Progenitor cell of endocrine pancreas (in vitro differentiated cells): ENCODE measurements at places on chromosomes 1 and 21.

DNA sequence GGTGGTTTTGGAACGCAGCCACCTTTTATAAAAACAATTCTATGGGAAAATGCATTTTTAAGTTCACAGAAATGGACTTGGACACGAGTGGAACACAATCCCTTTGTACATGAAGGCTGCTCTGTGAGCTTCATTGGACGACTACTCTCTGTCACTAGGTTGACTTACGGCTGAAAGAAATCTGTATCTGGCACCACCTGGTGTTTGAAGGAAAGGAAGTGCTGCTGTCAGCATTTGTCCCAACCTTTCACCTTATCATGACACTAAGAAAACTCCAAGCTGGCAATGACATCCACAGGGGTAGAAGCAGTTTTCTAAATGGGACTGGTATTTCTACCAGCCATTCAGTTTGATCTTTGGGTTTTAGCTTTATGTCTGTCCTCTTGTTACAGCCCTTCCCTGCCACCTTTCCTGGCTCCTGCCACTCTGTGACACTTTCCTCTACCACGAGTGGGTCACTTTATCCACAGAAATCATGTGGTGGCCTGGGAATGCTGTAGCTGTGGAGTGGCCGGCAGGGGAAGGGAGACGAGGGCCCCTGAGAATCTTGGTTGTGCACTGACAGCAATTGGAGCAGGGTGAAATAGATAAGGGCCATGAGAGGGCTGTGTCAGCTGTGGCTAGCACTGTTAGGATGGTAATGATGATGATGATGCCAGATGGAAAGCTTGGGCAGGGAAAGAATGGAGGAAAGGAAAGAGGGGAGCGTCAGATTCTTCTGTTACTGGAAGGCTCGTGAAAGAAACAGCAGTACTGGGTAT, 85.2 kb downstream of the TBX19 start:
- no peak for DNase-seq

- DNase-seq = no peak
Measured at GRCh38 chr1:15224259-15224869, 22.7 kb upstream of the FHAD1 start.

GRCh38 chr1:5616366-5617178, 375.7 kb downstream of the NPHP4 start:
- no peak for DNase-seq

GRCh38 chr21:14121719-14122118, 89.0 kb downstream of the LIPI start:
- DNase-seq = no peak

GRCh38 chr1:93437976-93438605, 9.8 kb upstream of the FNBP1L start:
- DNase-seq = no peak

- DNase-seq = no peak
Measured at GRCh38 chr1:41689558-41689981, 205.1 kb upstream of the EDN2 start.

- DNase-seq = no peak
Measured at GRCh38 chr1:23037081-23037740, 17.9 kb downstream of the KDM1A start.
